ENCODE measurements at places on chromosomes 3 and 15.

DNA sequence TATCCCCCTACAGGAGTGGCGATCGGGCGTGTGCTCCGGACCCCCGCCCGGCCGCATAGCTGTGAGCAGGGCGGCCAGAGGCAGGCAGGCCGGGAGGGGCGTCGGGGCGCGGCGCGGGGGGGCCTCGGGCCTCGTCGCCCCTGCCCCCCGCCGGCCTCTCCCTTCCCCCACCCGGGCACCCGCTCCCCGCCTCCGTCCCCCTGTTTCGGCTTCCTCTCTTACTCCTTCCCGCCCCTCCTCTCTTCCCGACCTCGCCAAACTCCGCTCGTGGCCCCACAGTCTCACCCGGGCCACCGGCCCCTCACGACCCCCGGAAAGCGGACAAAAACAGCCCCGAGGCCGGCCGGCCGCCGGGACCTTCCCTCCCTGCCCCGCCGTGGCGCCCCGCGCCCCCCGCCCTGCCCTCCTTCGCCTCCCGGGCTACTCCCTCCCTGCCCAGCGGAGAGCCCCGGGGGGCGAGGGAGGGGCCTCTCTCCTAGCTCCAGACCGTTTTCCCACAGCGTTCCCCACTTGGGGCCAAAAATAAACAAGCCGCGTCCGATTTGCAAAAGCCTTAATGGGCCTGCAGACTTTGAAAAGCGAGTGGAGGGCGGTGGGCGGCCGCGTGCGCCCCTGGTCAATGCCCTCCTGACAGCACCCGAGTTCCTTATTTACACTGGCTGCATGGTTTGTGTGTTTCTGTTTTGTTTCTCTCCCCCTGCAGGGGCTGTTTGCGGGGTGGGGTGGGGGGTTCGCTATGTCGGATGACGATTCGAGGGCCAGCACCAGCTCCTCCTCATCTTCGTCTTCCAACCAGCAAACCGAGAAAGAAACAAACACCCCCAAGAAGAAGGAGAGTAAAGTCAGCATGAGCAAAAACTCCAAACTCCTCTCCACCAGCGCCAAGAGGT lies 1.0 kb downstream of the UBE2E1 start:
- peak; percentile 40 for DNase-seq

GRCh38 chr15:26197719-26198118 lies 334.6 kb upstream of the ATP10A start:
- no peak for DNase-seq

DNA sequence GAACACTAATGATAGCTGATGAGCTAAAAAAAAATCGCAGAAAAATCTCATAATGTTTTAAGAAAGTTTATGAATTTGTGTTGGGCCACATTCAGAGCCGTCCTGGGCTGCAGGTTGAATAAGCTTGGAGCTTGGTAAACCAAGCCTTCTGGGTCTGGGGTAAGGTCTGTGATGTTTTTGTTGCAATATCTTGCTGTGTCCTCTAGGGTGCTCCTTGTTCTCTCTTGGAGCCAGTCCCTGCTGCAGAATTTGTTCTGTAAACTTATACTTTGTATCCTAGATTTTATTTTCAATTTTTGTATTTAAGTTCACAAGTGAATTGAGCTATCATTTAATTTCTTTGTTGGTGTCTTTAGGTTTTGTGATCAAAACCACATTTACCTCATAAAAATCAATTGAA lies 143.7 kb downstream of the NR1D2 start:
- DNase-seq: no peak

DNA sequence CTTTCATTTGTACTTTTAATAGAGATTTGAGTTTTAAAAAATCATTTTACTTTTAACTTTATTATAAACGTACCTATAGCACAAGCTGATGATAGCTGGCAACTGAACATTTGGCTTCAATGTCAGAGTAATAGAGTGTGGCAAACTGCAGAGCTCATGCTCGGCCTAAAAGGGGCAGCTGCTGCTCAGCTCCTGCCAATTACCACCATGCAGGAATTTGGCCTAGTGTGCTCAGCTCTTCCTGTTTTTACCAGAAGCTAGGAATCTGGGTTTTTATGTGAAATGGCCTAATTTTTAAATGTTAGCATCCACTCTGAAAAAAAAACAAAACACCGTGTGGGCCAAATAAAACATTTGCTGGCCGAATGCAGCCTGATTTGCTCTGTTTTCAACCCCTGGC lies 1.8 kb downstream of the IFT122 start:
- DNase-seq: no peak

GRCh38 chr15:81373176-81373575 lies 837 bp downstream of the TMC3 start:
- DNase-seq: no peak

DNA sequence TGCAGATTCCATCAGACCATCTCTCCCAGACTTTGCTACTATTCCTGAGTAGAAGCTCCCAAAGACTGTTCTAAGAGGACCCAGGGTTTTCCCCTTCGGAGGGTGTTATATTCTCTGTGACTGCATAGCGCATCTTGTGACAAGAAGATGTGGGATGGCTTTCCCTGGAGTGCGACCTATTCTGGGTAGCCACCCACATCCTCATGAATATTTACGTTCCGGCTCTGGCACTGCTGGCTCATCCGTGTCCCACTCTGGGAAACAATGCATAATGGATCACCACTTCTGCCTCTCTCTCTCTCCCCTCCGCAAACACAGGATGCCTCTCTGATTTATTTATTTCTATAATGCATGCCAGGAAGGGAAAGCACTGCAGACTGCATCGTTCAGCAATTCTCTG lies 166.1 kb downstream of the PYDC2 start:
- DNase-seq: no peak

DNA sequence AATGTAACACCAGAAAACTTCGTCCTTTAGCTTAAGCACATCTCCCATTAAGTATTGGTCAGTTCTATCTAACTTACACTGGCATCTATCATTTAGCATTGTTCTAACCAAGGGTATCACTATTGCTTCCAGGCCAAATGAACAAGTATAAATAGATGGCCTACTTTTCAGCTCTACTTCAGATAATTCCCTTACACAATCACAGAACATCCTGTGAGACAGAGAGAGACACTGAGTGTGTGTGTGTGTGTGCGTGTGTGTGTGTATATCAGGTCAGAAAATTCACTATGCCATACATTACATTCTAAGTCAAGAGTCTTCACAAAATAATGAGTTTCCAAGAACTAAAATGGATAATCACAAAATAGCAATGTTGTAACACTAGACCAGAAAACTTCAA lies 39.1 kb downstream of the SCAPER start:
- DNase-seq: no peak

DNA sequence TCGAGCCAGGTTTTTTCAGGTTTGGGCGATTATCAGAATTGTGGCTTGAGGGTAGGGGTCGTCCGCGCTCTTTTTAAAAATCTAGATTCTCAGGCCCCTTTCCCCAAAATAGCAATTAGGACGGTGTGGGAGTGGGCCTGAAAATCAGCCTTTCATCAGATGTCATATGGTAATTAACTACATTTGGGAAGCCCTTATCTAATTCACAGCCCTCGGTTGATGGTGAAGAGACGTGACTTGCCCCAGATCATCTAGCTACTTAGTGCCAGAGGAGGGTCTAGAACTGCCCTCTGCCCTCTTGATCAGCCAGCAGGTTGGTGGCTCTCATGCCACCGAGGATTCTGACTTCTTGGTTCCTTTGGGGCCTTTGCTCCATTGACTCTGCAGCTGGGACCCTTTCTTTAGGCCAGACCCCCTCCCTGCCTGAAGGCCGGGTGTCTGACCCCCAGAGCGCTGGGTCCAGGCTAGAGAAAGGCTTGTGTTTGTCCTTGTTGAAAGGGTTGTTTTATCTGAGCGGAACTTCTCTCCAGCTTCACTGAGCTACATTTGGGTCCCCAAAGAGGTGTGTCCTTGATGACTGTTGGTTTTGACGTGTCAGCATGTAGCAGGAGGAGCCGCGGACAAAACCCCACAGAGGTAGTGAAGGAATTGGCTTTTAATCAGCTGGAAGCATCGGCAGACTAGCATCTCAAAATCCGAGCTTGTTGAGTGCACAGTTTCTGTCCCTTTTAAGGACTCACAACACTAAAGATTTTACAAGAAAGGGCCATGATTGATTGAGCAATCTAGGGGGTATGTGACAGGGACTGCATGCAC lies 857 bp downstream of the AEN start:
- peak; percentile 36 for DNase-seq

GRCh38 chr3:51975852-51976549 lies 1.1 kb downstream of the ABHD14A start:
- DNase-seq: no peak

GRCh38 chr3:12722226-12722625 lies 36.8 kb downstream of the TMEM40 start:
- DNase-seq: no peak

DNA sequence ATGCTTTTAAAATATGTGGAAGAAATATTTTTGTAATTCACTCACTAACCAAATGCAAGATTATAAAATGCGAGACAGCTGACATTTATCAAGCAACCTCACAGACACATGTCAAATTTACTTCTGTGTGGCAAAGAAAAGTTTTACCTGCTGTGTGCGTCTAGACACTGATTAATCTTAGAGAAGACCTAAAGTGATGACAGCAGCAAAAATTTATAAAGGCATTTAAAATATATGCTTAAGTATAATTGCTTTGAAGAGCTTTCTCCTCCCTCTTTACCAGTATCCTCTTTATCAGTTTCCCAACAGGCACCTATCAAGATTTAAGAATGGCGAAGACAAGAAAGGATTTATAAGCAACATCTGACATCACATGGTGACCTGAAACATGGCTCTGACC lies 37.3 kb downstream of the UBP1 start:
- no peak for DNase-seq

- DNase-seq: no peak
Measured at GRCh38 chr15:78979456-78980320, 34.8 kb upstream of the CTSH start.

GRCh38 chr3:46454209-46454595 lies 10.5 kb downstream of the LTF start:
- no peak for DNase-seq

- no peak for DNase-seq
Measured at GRCh38 chr3:138467931-138468330, 33.5 kb downstream of the ESYT3 start.

GRCh38 chr3:10142707-10143560 lies 1.4 kb downstream of the VHL start:
- peak; percentile 31 for DNase-seq

DNA sequence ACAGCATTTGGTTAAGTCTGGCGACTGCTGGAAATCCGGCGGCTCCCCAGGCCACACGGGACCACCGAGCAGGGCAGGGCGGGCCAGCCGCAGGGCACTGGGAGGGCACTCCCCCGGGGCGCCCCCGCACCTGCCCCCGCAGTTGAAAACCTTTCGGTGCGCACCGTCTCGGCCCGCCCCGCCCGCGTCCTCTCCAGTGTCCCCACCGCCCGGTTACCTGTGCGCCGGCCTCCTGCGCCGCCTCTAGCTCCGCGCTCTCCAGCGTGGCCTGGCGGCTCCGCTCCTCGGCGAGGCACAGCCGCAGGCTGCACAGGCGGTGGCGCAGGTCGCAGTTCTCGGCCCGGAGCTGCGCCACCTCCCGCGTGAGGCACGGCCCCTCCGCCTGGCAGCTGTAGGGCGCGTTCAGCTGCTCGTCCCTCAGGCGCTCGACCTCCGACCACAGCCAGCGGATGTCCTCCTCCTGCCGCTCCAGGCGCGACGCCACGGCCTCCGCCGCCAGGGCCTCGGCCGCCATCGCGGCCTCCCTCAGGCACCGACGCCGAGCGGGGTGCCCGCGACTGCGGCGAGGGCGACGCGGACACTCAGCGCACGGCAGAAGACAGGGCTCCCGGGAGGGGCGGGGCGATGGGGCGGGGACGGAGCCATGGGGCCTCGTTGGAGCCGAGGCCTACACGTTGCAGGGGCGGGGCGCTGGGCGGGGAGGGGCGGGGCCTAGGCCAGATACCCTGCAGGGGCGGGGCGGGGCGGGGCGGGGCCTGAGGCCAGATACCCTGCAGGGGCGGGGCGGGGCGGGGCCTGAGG lies at the start of gene TARS3:
Gene TARS3 (minus strand): TSS at position 600 of the 801 bp plus-strand sequence. CDS start 86 bp downstream, at position 514.
- peak; percentile 92 for DNase-seq

- no peak for DNase-seq
Measured at GRCh38 chr3:185823078-185824044, 1.5 kb downstream of the IGF2BP2 start.

DNA sequence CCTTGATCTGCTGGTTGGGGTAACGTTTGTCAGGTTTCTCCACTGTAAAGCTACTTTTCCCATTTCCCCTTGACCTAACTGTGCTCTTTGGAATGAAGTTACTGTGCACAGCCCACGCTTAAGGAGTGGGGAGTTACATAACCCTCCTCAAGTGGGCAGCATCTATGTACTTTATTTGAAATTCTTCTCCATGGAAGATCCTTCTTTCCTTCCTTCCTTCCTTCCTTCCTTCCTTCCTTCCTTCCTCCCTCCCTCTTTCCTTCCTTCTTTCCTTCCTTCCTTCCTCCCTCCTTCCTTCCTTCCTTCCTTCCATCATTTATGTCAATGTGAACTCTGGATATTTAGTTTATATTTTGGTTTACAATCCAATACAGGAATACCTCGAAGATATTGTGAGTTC lies 77.1 kb upstream of the TRA2B start:
- no peak for DNase-seq
